Thymus (tissue), 14 donors: ENCODE measurements at places on chromosomes 1 and 21.
A peak's percentile ranks its signal among the peaks of the same experiment; 100 is the strongest.

DNA sequence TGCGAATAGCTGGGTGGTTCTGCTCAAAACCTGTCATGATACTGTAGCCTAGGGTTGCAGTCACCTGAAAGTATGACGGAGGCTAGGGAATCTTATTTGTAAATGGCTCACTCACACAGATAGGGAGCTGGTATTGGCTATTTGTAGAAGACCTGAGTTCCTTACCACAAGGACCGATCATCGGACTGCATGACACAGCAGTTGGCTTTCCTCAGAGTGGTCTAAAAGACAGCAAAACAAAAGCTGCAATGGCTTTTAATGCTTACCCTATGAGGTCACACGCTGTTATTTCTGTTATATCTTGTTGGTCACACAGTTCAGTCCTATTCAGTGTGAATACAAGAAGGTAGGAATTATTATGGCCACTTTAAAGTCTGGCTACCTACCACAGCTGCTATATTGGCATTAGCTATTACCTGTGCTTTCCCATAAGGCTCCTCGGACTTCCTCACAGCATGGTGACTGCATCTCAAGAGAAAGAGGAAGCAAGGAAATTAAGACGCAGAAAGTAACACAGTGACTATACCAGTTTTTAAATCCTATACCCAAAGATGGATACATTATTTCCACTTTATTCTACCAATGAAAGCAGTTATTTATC, 68.4 kb upstream of the LRRC7 start:
- no peak for DNase-seq

- DNase-seq = no peak
Observed at GRCh38 chr1:58717979-58718378, 18.1 kb upstream of the MYSM1 start.

- no peak for DNase-seq
Observed at GRCh38 chr1:68213843-68214242, 18.5 kb downstream of the WLS start.

DNA sequence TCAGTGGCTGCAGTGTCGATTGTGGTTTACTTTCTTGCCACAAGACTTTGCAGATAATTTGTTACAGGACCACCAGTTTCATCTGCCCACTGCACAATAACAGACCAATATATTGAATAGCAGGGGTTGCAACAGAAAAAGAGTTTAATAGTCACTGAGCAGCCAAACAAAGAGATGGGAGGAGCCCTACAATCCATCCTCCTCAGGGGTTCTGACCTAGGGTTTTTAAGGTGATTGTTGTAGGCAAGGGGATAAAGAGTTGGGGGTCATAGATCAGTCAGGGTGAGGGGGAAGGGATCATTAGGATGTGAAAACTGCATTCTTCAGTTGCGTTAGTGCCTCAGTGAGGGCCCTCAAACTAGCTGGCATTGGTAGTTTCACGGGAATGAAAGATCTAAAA, 110.7 kb upstream of the OLFM3 start:
- DNase-seq = no peak

DNA sequence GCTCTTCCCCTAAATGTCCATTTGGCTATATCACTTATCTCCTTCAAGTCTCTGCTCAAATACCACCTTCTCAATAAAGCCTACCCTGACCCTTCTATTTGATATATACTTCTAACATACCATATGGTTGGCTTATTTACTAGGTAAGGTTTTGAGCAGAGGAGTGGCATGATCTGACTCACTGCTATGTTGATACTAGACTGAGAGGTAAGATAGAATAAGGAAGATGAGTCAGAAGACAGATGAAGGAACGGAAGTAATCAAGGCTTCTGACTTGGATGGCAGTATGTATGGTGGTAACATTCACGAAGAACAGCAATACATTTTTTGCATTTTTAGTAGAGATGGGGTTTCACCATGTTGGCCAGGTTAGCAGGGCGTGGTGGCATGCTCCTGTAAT, 4.8 kb upstream of the HRNR start:
- DNase-seq = no peak

DNA sequence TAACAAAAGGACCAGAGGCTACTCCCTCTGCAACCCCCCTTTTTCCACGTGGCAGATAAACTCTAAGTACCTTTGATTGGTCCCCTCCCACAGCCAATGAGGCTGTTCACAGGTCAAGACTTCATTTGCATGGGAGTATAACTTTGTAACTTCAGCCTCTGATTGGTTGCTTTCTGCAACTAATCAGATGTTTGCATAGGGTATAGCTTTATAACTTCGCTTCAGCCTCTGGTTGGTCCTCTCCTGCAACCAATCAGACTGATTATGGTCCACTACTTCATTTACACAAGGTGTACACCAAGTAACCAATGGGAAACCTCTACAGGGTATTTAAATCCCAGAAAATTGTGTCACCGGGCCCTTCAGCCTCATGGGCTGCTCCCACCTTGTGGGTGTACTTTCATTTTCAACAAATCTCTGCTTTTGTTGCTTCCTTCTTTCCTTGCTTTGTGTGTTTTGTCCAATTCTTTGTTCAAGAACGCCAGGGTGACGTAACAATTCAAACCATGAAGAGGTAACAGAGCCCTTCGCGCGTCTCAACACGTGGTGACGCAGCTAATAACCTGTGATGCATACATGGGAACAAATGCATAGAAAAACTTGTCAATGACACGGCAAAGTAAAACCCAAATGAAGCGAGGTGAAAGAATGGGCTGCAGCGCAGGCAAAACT, 47.2 kb downstream of the VPS26C start:
- DNase-seq = no peak

DNA sequence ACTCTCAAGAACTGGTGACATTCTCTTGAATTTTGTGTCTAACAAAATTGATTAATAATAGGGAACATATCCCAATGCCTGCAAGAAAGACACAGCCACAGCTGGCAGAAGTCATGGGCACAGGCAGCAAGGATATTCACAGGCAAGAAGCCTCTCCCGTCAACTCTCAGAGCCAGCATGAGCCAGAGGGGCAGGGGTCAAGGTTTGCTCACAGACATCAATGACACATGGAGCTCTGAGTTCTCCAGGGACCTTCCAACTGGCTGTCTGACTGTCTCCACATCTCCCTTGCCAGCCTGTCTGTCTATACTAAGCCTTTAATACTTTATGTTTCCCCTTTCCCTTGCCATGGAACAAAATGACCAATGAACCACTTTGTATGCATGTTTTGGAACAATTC, 101.5 kb upstream of the RAB4A start:
- DNase-seq = no peak

- DNase-seq = no peak
Observed at GRCh38 chr1:160373696-160374095, 6.8 kb downstream of the NHLH1 start.

GRCh38 chr1:156025876-156026275, 5.1 kb upstream of the SSR2 start:
- no peak for DNase-seq

DNA sequence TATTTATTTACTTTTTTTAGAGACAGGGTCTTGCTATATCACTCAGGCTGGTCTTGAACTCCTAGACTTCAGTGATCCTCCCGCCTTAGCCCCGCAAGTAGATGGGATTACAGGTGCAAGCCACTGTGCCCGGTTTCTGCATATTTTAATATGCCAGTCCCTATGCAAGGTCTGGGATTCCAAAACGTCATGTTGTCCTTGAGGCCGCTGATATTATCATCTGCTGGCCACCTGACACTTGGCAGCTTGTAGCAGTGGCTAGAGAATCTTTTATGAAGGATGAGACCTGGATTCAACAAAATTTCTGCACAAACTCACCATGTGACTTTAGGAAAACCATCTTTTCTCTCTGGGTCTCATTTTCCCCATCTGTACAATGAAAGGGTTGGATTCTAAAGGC, 32.9 kb upstream of the OSBPL9 start:
- DNase-seq = no peak

DNA sequence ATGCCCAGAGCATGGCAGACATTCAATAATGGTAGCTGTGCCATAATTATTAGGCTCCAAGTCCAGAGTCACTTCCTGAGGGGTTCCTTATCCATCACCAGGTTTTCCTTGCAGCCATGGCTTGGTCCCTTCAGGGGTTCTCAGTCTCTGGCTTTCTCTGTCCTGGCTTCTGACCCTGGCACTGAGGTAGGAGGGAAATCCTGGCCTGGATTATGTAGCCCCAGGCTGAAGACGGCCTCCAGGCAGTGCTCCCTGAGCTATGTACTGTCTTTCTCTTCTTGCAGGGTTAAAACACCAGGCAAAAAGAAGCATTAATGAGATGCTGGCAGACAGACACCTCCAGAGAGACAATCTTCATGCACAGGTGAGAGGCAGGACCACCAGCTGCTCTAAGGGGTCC, 9.5 kb upstream of the PADI3 start:
- DNase-seq = peak; percentile 26

DNA sequence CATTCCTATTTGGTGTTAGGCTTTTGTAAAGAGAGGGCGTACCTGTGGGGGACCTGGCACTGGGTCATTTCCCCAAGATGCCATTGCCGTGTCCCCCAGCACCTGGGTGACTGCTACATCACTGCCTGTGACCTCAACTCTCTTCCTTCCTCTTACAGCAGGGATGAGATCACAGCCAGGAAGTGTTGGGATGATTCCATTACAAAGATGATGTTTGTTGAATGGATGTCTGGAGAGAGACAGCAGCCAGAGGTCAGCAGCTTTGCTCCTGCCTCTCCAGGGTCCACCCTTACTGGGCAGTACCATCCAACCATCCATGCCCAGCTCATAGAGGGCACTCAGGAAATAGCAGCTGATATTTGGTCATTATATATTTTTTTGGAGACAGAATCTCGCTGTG, 35.1 kb downstream of the TMEM51 start:
- no peak for DNase-seq
